Activated CD8-positive, alpha-beta T cell treated with anti-CD3 and anti-CD28 coated beads, Interleukin-2, amount 10 ng/mL, durations not matched to agents 7 days and 5 days (primary cell): ENCODE measurements at places on chromosomes 13 and 19. TPM values are rescaled to one million over a fixed set of nuclear protein-coding genes. Genes with fewer than 3 reads are reported as not detected.

PRKCG gene
- not detected for total RNA-seq

FCAR gene
- not detected for total RNA-seq

OBI1 gene
- 20.0 TPM for total RNA-seq

OR2Z1 gene
- not detected for total RNA-seq

TUBA3C gene
- total RNA-seq = not detected

FGF22 gene
- not detected for total RNA-seq

KLK7 gene
- not detected for total RNA-seq

TTYH1 gene
- total RNA-seq = 0.99 TPM

ZNF134 gene
- 17.8 TPM for total RNA-seq

CPB2 gene
- not detected for total RNA-seq

ZNF610 gene
- 1.5 TPM for total RNA-seq

DNA sequence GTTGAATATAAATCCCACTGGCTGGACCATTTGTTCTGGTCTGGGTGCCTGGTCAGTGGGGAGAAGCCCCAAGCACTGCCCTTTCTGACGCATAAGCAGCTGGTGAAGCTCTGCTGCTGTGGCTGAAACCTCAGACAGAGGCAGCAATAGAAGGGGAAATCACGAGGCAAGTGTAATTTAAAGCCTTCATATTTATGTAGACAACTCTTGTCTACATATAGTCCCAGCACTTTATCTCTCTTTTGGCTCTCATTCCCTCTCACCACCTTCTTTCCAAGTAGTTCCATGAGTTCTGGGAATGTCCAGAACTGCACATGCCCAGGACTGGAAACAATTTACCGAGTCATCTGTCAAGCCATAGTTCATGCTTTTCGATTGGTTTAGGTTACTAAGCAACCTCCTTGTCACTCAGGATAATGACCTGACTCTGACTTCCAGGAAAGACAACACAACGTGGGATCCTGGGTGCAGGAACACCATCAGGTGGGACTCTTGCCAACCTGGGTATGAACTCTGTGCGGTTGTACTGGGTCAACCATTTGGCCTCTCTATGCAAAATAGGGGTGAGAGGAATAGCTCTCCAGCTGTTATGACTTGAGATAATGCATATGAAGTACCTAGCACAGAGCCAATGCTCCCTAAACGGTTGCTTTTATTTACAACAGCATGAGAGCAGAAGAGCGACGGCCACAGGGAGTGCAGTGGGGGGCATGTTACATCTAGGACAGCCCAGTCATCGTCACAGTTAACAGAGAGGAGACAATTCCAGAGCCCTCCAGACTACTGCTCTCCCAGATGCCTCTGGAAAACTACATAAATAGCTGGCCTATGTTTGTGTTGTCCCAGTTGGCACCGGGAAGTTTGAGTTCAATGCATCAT is 321.9 kb downstream of the FOXO1 start:
- DNase-seq = no peak

DNA sequence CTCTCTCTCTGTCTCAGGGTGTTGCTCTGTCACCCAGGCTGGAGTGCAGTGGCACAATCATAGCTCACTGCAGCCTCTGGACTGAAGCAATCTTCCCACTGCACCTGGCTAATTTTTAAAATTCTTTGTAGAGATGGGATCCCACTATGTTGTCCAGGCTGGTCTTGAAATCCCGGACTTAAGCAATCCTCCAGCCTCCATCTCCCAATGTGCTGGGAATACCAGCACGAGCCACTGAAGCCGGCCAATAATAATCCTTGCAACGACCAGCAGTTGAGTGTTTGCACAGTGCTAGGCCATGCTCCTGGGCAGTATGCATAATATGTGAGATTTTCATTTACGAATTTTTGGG is 640 bp upstream of the EPOR start:
- DNase-seq = no peak

- no peak for DNase-seq
Observed at GRCh38 chr13:37295071-37295470, 189.6 kb upstream of the CSNK1A1L start.

DNA sequence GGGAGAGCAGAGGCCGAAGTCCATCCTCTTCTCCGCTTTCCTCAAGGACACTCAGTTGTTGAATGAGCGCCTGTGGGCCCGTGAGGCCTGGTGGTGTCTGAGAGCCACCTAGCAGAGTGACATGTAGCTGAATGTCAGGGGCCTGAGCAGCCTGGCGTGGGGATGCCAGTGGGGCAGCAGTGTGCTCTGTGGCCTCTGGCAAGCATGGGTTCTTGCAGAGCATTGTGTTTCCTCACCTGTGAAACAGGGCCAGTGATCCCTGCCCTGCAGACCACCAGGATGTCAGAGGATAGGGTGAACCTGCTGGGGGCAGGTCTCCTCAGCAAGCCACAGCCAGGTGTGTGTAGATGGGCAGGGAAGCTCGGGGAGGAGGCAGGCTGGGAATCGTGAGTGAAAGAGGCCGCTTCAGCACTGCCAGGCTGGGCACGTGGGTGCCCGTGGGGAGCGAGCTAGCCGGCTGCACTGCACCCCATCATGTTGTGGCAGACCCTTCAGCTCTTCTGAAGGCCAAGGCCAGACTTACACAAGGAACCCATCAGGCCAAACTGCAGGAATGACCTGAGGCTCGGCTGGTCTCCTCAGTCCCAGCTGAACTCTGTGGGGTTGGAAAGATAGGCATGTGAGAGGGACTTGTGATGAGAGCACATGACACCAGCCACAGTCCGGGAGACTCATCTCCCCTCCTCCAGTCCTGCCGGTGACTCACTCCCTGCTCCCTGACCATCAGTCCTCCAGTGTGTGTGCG is 5.0 kb downstream of the PPP1R37 start:
- no peak for DNase-seq

DNA sequence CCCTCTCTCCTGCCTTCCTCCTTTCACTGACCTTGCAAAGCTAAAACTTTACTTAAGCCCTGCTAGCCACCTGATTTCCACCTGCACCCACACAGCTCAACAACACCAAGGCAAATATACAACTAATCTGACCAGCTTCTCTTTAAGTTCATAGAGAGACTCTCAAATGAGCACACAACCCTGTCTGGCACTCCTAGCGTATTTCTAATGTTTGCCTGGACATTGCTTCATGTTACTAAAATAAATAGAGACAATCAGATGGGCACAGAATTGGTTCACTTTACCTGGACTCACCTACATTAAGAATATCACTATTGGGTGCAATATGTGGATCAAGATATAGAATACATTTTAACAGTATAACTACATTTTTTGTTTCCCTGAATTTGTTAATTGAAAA is 33.2 kb upstream of the RXFP2 start:
- no peak for DNase-seq

DNA sequence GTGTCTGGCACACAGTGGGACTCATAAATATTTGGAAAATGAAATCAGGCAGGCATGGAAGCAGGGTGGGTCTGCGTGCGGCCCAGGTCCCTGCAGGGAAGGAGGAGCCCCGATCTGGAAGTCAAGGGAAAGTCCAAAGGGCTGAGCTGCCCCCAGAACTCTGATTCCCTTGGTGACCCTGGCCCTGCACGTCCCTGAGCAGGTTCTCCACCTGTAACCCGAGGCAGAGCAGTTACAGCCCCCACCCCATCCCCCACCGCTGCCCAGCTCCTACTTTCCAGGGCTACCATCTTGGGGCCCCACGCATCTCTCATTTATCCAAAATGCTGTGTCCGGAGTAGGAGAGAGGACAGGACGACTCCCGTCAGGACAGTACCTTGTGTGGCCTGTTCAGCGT is 2.1 kb downstream of the PLEKHF1 start:
- peak; percentile 41 for DNase-seq

DNA sequence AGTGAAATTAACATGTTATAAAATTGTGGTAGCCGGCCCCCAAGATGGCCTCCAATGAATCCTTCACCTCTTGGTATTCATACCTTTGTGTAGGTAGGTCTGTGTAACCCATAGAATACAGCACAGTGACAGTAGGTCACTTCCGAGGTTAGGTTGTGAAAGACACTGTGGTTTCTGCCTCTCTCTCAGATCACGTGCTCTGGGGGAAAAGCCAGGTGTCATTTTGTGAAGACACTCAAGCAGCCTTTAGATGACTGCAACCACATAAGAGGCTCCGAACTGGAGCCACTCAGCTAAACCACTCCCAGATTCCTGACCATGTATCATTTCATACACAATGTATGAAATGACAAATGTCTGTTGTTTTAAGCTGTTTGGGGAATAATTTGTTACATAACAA is 9.8 kb upstream of the USPL1 start:
- peak; percentile 82 for DNase-seq

- no peak for DNase-seq
Observed at GRCh38 chr19:51467864-51468544, 9.8 kb upstream of the SIGLEC8 start.

GRCh38 chr13:94270556-94270955 is 208.9 kb downstream of the DCT start:
- DNase-seq = no peak

GRCh38 chr13:99392470-99393135 is 85.4 kb upstream of the GPR183 start:
- no peak for DNase-seq

DNA sequence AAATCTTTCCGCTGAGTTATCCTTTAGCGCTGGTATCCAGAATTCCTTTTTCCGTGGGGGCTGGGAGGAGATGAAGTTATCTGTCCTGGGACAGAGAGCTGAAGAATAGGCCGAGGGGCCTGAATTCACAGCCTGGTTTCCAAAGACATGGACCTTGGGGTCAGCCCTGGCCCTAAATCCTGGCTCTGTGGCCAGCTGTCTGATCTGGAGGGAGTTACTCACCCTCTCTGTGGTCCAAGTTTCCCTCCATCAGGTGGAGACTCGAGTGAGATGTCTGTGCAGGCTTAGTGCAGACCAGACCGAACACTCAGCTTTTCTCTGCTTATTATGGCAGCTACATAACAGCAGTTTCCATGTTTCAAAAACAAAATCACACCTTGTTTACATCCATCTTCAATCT is 59.6 kb downstream of the CDADC1 start:
- DNase-seq = no peak

GRCh38 chr13:20993661-20994440 is 67.5 kb downstream of the LATS2 start:
- no peak for DNase-seq

- no peak for DNase-seq
Observed at GRCh38 chr13:90375851-90376250, 971.6 kb upstream of the MIR17HG start.

GRCh38 chr19:44943801-44944249 is 1.8 kb downstream of the APOC4 start:
- no peak for DNase-seq

DNA sequence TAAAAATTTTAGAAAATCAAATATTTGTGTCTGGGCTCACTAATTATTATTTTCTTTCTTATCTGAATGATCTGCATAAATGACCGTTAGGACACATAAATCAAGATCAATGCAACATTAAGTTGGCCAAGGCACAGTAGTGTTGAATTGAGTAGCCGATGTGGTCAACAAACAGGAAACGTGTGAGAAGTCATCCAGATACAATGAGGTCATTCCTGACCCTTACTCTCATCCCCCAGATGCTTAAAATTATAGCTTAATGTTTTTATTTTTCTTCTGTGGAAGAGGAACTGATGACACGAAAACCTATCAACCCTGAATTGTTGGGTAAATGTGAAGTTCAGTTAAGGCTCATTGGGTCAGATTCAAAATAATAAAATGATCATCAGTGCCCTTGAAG is 222.9 kb downstream of the RFC3 start:
- DNase-seq = no peak

DNA sequence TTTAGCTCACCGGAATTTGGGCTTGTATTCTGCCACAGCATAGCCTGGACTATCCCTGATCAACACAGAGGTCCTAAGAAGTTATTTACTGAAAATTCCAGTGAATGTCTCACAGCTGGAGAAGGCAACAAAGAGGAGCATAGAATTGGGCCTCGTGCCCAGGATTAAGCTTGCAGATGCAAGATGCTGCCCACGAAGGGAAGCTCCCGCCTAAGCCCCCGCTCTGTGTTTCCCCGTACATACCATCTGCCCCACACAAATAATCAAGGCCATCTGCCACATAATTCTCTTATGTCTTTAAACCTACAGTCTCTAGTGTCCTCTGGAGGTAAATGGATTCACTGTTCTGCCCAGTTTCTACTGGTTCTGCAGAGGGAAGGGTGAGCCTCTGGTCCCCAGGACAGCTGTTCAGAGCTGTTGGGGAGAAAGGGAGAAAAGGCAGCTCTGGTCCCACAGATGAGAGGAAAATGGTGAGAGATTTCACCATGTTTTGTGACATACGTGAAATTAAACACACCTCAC is 7.4 kb upstream of the TPP2 start:
- DNase-seq = no peak

- DNase-seq = no peak
Observed at GRCh38 chr13:67296511-67296910, 66.4 kb upstream of the PCDH9 start.

DNA sequence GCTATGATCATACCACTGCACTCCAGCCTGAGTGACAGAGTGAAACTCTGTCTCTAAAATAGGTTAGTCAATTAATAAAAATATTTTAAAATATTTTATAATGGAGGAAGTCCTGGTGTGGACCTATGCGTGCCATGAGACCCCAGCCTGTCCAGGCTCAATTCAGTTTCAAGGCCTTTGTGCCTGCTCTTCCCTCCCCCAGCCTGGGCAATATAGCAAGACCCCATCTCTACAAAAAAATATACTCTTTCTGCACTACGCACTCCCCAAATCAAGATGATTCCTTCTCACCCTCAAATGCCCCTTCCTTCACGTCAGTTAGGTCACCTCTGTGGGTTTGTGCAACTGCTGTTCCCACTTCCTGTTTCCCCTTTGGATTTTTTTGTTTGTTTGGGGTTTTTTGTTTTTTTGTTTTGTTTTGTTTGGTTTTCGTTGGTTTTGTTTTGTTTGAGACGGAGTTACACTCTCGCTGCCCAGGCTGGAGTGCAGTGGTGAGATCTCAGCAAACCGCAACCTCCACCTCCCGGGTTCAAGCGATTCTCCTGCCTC is 1.4 kb upstream of the HSH2D start:
- no peak for DNase-seq

GRCh38 chr13:79336966-79337365 is 69.1 kb downstream of the RBM26 start:
- no peak for DNase-seq

DNA sequence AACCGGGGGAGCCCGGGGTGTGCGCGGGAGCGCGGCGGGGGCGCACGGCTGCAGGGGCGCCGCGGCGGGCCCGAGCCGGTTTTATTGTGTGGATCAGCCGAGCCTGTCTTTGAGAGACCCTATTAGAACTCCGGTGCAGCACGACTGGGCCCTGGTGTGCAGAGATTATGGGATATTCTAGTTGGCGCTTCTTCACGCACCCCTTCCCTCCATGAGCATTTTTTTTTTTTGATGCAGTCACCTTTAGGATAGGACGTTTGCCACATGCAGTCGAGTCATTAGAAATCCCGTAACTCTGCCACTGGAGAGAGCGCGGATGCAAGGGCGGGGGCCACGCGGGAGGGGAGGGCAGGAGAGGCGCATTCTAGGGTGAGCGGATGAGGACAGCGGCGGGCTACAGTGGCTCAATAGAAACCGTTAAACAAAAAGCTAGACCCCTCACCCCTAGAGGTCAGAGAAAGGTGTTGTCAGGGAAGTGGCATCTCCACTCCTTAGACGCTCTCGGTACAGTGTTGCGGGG is 3.7 kb downstream of the FGF9 start:
- DNase-seq = no peak
